ENCODE measurements at places on chromosomes 2 and 18. TPM values are rescaled to one million over a fixed set of nuclear protein-coding genes. Genes with fewer than 3 reads are reported as not detected.
A peak's percentile ranks its signal among the peaks of the same experiment; 100 is the strongest.

GRCh38 chr2:166802475-166802874, 85.8 kb upstream of the XIRP2 start:
- no peak overlapping the region for H3K4me3 ChIP-seq
- no peaks in the 10 kb centered on the region for H3K36me3 ChIP-seq
- no peaks in the 10 kb centered on the region for H3K27me3 ChIP-seq
- no peaks in the 10 kb centered on the region for H3K4me1 ChIP-seq
- H3K27ac ChIP-seq = no peak overlapping the region

Gene YIPF4
- polyA plus RNA-seq = 14.1 TPM

DNA sequence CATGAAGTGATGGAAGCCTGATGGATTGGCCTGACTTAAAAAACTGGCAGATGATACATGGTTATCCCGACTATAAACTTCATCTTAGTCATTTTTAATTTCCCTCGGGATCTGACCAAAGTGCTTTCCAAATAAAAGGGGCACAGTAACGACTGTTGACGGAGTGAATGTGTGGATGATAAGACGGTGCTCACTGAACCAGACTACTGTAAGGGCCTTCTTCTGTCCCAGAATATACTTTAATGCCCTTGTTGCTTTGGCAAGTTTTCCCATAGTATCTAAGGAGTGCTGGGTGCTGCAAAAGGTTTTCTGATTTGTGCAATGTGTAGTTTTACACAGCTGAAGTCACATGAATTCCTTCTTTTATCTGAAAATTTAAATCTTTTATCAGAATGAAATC, 373.5 kb downstream of the DSEL start:
- H3K27me3 ChIP-seq = no peaks in the 10 kb centered on the region
- H3K4me3 ChIP-seq = no peak overlapping the region
- no peaks in the 10 kb centered on the region for H3K4me1 ChIP-seq
- no peak overlapping the region for H3K27ac ChIP-seq
- DNase-seq = no peak
- H3K36me3 ChIP-seq = no peaks in the 10 kb centered on the region

DNA sequence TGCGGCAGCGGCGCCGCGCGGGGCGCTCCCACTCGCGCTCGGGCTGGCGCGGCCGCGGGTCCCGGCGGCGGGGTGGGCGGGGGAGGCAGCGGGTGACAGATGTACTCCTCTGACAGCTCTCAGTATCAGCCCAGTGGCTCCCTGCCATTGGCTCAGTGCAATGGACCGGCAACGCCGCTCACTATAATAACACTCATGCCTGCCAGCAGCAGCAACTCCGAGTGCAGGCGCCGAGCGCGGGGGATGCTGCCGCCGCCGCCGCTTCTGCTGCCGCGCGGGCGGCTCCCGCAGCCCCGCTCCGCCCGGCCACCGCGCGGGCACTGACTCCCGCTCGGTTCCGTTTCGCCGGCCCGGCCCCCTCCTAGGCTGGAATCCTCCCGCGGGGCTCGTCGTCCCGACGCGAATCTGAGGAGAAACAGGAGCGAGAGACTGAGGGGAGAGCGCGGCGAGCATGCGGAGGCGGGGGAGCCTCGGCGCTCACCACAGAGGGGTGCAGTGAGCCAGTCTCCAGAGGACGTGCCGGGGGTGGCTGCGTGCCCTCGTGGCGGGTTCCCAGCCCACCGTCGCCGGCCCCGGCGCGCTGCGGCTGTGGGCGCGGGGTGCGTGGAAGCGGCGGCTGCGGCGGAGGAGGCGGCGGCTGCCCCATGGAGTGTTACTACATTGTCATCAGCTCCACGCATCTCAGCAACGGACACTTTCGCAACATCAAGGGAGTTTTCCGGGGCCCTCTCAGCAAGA, at the start of gene ZNF804A:
Gene ZNF804A (plus strand): TSS at position 214 of the 738 bp plus-strand sequence. CDS start 431 bp downstream, at position 645.
- peaks cover 4% of the 10 kb centered on the region for H3K36me3 ChIP-seq
- peak; percentile 90 for DNase-seq
- peaks cover 7% of the 10 kb centered on the region for H3K4me1 ChIP-seq
- peak within 1 kb of the TSS; percentile 53 for H3K4me3 ChIP-seq

Gene C2orf80
- polyA plus RNA-seq = not detected

- no peak overlapping the region for H3K4me3 ChIP-seq
- no peak for DNase-seq
- no peaks in the 10 kb centered on the region for H3K27me3 ChIP-seq
- peaks cover 18% of the 10 kb centered on the region for H3K4me1 ChIP-seq
Observed at GRCh38 chr2:41994233-41994637, 53.6 kb upstream of the PKDCC start.

Gene FOXD4L1
- polyA plus RNA-seq = 0.13 TPM

GRCh38 chr2:197205585-197206215, 104.9 kb downstream of the ANKRD44 start:
- H3K27me3 ChIP-seq = no peaks in the 10 kb centered on the region
- DNase-seq = peak; percentile 80
- peaks cover 35% of the 10 kb centered on the region for H3K36me3 ChIP-seq
- H3K4me3 ChIP-seq = peak overlapping the region; percentile 45
- peaks cover 85% of the 10 kb centered on the region for H3K4me1 ChIP-seq
- H3K27ac ChIP-seq = peak overlapping the region; percentile 46

GRCh38 chr18:41858761-41859555, 96.1 kb upstream of the PIK3C3 start:
- DNase-seq = no peak
- H3K4me3 ChIP-seq = no peak overlapping the region
- no peaks in the 10 kb centered on the region for H3K36me3 ChIP-seq
- H3K27ac ChIP-seq = no peak overlapping the region
- H3K27me3 ChIP-seq = no peaks in the 10 kb centered on the region
- H3K4me1 ChIP-seq = no peaks in the 10 kb centered on the region
